Skeletal muscle cell (primary cell): ENCODE measurements at places on chromosomes 5 and 9.

- no peak for DNase-seq
These were observed 7.7 kb upstream of the C5orf47 start for GRCh38 chr5:173981185-173981761.

GRCh38 chr9:114880291-114880745 is 50.1 kb downstream of the TNFSF8 start:
- no peak for DNase-seq

DNA sequence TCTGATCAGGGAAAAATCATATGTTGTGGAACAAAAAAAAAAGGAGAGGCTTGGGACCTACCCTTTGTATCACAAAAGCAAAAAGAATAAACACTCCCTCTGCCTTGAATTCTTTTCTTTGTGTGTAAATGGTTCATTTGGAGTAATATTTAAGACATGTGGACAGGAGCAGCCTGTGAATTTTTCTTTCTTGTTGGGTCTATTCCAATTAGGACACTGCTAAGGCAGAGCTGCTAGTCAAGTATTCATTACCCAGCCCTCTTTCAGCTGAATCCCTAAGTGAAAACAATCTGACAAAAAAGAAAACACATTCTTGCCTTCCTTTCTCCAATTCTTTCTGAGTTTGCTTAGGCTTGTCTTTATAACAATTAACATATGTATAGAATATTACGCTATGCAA is 330.0 kb downstream of the EBF1 start:
- no peak for DNase-seq

- DNase-seq = no peak
These were observed 42.9 kb downstream of the UNC5A start for GRCh38 chr5:176853151-176853778.

GRCh38 chr5:4189317-4189716 is 593.7 kb downstream of the IRX1 start:
- no peak for DNase-seq

DNA sequence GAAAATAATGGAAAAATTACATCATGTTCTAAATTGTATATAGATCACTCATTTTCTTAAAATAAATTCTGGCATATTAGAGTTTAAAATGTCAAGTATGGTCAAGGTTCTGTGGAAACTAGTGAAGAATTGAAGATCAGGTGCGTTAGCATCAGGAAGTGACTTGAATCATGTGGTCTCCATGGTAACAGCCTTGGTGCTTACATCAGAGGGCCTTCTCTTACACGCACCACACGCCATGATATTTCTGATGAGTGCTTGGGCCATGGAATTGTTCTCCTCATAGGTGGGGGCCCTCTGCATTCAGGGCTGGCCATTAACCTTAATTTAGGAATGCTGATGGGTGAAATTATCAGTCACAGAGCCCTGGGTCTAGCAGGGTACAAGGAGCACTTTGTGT is 288.1 kb upstream of the EFNA5 start:
- DNase-seq = no peak

- DNase-seq = no peak
These were observed 11.0 kb downstream of the SPARC start for GRCh38 chr5:151675611-151676313.

DNA sequence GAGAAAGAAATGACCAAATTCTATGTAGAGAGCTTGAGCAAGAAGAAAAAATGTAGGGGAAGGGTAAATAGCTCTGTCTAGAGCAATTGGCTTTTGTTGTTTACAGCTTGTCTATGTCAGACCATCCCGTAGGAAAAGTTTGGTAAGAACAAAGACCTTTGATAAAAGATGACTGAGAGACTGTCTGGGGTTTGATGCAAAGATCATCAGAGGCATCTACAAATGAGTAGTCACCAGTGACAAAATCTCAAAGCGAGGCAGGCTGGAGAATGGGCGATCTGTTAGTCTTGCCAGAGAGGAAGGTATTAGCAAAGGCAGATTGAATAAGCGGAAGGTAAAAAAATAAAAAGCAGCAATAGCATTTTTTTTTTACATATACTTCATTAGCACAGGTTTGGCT is 125.0 kb upstream of the RASGRF2 start:
- no peak for DNase-seq

DNA sequence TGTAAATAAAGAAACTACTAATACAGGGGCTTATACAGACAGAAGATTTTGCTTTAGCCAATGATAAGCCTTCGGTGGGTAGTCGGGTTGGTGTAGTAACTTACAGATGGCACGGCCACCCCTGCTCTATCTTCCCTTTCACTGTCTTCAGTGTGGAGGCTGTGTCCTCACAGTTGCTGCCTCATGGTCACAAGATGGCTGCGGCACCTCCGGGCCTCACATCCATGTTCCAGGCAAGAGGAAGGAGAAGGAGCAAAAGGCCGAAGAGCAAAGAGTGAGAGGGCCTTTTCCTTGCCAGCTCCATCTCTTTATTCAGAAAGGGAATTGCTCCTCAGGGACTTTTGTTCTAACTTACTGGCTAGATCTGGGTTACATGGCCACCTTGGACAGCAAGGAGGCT is 22.2 kb upstream of the IER5L start:
- no peak for DNase-seq

GRCh38 chr9:133113163-133113948 is 7.7 kb downstream of the RALGDS start:
- no peak for DNase-seq

DNA sequence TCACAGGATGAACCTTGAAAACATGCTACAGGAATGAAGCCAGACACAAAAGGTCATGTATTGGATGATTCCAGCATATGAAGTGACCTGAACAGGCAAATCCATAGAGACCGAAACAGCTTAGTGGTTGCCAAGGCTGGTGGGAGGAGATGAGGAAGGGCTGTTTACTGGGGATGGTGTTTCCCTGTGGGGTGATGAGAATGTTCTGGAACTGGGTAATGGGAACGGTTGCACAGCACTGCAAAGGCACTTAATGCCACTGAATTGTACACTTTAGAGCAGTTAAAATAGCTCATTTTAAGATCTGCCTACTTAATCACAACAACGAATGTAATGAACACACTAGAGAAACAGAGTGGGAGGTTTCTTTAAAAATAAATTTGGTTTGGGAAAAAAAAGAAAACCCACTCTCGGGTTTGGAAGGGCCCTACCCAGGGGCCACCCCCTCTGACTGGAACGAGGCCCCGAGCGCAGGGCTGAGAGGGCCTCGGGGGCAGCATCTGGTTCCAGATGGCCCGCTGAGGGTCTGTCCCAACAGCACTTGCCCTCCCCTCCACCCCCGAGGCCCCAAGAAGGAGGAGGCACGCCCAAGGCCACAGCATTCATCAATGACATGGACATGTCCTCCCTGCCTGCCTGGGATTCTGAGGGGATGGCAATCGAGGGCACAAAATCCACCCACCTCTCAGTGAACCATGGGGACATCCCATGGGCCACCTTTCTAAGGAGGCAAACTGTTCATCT is 31.7 kb downstream of the SARDH start:
- DNase-seq = no peak

- DNase-seq = no peak
These were observed 137.0 kb downstream of the MRPS30 start for GRCh38 chr5:44945743-44946142.

GRCh38 chr9:93003552-93004407 is 54.7 kb upstream of the SUSD3 start:
- DNase-seq = no peak

DNA sequence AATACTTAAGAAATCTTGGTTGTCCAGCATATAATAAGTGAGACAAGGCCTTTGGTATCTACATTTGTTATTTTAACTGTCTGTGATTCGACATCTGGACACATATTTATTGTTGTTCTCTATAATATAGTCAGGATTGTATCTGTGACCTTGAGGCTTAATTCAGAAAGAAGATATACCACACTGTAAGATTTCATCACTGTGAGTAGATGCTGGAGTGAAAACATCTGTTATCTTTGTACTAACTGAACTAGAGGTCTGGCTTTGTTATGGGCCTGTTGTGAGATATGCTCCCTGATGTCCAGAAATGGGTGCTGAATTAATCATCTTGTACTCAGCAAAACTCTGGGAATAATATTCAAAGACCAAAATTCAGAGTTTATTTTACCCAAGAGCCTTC is 148.5 kb downstream of the ISOC1 start:
- DNase-seq = no peak

- no peak for DNase-seq
These were observed 60.8 kb upstream of the CER1 start for GRCh38 chr9:14783358-14783757.

DNA sequence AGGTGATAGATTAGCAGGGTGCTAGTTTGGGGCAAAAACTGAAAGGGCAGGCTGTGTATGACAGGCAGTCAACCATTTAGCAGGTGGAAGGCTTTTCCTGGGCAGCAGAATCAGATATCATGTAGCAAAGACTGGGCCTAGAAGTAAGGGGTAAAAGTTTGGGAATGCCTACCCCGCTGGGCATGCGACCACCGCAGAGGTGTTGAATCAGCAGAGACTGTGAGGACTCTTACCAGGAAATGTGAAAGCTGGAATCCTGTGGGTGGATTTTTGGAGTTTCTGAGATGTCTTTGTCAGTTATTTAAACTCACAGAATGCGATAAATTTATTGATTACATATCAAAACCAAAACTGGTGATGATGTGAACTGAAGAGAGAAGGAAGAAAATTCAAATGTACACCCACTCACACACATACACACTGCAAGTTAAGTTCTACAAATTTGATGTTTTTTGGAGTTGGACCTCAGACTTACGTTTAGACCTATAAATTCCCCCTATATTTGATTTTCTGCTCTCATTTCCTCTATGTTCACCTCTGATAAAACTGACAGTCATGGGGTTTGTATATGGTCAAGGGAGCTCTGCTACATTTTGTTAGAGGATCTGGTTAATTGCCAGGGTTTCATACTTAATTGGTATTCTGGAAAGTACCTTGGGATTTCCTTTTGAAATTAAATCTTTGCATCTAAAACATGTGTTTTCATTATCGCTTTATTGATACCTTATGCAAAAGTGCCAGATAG is 333.6 kb downstream of the CSNK1G3 start:
- no peak for DNase-seq

GRCh38 chr5:15248731-15249130 is 251.2 kb upstream of the FBXL7 start:
- no peak for DNase-seq

DNA sequence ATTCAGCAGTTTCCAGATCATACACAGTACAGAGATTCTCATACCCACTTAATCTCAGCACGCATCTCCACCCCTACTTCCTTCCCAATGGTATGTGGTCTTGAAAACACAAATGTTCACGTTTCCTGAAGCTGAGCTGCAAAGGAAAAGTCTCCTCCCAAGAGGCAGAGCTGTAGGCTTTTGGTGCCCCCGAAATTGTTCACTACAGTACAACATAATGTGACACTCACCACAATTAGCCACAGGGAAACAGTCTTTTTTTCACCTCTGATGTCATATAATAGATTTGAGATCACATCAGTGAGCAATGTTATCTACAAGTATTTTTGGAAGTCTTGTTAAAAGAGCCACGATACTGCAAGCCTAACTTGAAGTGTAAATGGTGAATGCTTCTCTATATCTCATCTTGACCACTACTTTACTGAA is 40.2 kb downstream of the NFIB start:
- DNase-seq = no peak

DNA sequence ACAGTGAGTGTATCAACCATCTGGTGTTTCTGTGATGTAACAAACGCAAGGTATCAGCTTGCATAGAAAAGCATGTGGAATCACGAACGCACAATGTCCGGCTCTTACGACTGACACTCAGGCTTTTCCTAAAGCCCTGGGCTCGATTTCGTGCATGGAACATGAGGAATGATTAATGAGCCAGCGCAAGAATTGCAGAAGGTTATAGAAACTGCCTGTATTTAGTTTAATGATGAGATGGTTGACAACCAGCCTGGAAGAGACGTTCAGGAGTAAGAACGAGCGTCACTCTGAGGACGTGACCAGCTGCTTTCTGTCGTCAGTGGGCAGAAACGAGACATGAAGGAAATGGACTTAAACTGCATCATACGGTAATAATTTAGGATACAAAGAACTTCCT is 497.6 kb downstream of the IRX1 start:
- no peak for DNase-seq
